ENCODE measurements at places on chromosomes 16 and 17.

DNA sequence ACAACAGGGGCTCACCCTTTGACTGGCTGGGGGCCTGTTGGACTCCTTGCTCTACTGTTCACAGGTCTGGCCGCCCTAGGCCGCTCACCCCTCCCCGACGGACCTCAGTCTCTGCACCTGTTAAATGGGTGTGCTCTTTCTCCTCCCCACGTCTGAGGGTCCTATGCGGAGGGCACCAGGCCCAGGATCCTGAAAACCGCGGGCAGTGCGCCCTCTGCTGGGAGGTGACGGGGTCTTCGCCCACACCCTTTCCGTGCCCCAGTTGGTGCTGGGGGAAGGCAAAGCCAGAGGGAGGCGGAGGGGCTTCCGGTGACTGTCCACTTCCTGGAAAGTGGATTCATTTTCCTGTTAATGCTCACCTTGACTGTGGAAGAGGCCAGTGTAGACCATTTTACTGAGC, 1010.9 kb downstream of the KCNJ18 start:
- ATAC-seq, result peak; percentile 65

DNA sequence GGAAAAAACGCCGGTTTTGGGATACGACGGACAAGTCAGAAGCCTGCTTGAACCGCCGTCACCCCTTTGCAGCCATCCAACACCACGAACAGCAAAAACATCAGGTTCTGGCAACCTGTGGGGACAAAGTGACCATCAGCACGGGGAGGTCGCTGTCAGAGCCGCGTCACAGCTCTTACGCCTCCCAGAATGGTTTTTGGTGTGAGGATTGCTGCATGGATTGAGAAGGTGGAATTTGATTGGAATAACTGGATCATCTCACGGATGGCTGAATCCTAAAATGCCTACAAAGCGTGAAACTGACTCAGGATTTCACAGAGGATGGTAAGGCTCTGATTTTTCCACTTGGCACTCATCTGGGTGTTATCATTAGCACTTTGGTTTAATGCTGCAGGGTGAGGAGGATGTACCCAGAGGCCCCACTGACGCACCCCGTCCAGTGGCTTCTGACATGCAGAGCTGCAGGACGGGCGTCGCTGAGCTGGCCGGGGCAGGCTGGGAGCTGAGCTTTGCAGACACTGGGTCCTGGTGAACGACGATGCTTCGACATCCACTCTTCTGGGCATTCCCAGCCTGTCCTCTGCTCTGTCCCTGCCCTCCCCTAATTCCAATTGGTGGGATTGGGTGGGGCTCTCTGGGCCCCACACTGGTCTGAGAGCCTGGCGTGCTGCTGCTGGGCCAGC, 73.4 kb upstream of the CREBBP start:
- ATAC-seq, result no peak

DNA sequence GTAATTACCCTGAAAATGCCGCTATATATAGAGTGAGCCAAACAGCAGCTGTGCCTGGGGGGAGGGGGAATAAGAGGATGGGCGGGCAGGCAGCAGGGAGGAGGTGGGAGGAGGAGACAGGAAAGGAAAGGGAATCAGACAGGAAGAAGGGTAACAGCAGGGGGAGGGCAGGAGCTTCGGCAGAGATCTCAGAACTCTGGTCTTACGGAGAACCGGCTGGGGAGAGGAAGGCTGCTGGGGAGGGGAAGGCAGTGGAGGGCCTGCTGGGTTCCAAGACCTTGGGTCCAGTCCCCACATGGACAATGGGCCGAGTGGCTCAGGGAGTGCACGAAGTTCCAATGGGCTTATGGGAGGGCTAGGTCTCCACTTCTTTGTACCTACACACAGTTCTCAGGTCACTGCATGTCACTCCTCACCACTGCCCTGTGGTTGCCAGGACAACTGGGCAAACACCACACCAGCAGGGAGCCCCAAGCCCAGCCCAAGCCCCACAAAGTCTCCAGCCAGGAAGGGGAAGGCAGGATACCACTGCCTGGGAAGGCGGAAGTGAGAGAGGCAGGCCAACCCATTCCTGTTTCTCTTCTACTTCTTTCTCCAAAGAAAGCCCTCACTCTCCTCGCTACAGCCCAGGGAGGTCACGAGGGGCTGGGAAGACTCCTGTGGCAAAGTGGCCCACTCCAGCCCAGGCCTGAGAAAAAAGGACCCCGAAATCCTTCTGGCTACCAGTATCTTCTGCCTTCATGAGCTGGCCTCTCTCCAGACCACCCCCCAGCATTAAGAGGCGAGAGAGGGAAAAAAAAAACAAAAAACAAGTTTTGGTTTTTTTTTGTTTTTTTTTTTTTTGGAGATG, 25.3 kb downstream of the G6PC3 start:
- ATAC-seq, result peak; percentile 91

GRCh38 chr16:12646490-12647274, 157.0 kb downstream of the CPPED1 start:
- peak; percentile 73 for ATAC-seq

GRCh38 chr16:27334192-27334764, 20.5 kb downstream of the IL4R start:
- no peak for ATAC-seq

DNA sequence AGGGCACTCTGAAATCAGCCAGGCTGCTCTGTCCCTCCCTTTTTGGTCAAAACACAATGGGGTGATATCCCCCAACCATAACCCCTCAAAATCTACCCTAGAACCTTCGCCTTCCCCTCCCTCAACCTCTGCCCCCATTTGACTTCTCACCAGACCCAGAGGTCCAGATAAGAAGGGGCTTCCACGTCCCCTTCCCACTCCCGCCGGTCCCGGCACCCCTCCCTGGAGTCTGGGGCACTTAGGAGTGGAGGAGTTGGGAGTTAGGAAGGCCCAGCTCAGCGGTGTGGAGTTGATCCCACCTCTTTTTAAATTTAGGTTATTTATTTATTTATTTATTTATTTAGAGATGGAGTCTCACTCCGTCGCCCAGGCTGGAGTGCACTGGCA, 619 bp upstream of the TMEM92 start:
- ATAC-seq, result no peak

DNA sequence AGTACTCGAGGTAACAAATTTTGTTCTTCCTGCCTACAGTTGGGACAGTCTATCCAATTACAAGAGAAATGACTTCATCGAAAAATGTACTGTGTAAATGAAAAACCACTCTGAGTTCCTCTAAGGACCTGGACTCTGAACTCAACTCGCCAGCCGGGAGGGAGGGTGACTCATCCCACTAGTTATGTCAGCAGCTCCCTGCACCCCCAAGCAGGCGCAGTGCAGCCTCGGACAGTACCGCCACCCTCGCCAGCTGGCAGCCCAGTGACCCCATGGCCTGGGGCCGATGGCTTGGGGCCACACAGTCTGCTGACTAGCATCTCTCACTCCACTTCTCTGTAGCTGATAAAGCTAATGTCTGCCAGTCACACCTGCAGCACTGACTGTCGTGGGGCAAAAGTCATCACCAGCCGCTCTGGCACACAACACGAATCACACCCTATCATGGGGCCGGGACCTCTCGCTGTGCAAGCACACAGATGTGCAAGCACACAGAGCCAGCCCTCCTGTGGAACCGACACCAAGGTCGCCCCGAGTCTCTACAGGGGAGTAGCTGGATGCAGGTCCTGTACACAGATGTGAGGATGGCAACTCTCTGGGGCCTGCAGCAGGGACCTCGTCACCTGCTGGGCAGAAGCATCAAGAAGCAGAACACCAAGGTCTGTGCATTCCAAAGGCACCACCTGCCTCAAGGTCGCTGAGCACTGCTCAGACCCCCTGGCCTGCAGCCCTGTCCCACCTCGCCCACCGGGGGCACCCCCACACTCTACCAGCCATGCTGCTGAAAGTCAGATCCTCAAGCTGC, 5.7 kb downstream of the CSNK1D start:
- ATAC-seq, result peak; percentile 97

GRCh38 chr16:55265926-55266325, 58.1 kb upstream of the IRX6 start:
- no peak for ATAC-seq

DNA sequence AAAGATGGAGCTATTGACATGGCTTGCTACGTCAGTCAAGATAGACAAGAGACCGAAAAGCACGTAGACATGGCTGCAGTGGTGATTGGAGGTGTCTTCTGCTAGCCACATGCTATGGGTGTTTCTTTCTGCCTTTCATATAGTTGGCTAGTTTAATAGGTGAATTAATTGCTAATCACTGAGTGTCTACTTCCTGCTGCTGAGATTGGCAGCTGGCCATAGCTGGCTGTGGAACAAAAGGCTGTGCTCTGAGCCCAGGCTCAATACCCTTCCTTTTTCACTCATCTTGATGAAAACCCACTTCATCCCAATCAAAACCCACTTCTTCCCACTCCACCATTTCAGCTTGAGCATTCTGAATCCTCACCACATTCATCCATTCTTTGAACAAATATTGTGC, 221.4 kb upstream of the MAF start:
- no peak for ATAC-seq
